Choroid plexus epithelial cell (primary cell): ENCODE measurements at places on chromosomes 3 and 15.

GRCh38 chr3:150429767-150430671, 21.9 kb downstream of the TSC22D2 start:
- no peak for DNase-seq

DNA sequence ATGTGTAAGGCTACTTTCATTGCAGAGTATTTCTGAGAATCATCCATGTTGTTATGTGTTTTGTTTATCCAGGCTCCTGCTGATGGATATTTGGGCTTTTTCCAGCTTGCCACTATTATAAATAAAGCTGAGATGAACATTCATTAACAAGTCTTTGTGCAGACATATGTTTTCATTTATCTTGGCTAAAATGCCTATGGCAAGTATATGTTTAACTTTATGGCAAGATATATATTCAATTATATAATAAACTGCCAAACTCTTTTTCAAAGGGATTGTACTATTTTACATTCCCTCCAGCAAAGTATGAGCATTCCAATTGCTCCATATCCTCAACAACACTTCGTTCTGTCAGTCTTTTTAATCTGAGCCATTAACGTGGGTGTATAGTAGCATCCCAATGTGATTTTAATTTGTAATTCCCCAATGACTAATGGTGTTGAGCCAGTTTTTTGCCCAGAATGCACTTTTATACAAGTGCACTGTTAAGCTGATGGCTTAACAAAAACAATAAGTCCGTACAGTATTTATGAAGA, 452.4 kb downstream of the SHQ1 start:
- no peak for DNase-seq

- no peak for DNase-seq
Observed at GRCh38 chr15:99435877-99436541, 129.8 kb upstream of the MEF2A start.

- DNase-seq, result peak; percentile 37
Observed at GRCh38 chr15:98651036-98651481, 2.7 kb downstream of the IGF1R start.

DNA sequence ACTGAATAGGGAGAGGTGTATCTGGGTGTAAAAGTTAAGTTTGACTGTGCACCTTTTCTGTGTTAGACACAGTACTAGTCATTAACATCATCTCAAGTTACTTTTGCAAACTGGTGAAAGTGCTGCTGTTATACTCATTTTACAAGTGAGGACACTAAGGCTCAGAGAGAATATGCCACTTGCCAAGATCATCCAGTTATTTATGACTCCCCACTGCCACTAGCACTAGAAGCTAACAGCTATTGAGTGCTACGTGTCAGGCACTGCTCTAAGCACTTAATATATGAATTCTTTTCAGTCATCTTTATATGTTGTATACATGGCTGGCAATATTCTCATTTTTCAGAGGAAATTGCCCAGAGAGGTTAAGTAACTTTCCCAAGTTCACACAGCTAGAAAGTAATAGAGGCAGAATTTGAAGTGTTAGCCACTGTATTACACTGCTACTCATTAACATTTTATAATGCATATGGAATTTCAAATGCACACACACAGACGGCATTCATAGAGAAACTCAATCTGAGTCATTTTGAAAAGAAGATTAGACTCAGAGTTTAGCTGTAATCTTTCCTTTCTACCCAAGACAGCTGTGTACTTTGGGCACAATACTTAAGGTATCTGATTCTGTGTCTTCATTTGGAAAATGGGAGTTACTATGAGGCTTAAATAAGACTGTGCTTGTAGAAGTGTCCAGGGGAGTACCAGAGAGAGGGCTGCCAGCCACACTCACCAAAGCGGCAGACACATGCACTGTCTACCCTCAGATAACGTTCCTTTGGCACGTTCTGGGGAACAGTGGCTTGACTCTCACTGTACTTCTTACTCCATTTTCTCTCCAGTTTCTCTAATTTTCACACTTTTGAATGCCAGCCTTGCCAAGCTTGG, 1.3 kb upstream of the MASP1 start:
- no peak for DNase-seq

DNA sequence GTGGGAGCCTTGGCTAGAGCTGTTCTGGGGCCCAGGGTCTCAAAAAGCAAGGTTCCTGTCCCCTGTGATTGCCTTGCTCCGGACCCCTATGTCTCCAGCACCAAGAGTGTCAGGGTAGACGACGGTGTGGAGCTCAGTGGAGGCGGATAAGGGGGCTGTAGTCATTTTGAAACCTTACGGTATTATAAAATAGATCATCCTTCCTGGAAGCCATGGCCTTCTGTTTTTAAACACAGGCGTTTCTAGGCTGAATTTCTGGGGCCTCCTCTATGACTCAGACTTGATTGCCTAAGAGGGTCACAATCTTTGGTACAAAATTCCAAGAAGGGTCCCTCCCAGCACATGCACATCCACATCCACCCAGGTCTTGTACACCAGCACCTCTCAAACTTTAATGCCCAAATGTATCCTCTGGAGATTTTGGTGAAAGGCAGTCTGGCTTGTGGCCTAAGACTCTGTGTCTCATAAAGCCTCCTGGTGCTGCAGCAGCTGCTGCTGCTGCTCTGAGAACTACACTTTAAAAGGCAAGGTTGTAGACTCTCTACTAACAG, 70.5 kb upstream of the XCR1 start:
- DNase-seq, result peak; percentile 82

- DNase-seq, result no peak
Observed at GRCh38 chr3:52022323-52023100, 26.8 kb upstream of the RPL29 start.

GRCh38 chr3:183554377-183554776, 1.1 kb downstream of the KLHL6 start:
- no peak for DNase-seq

DNA sequence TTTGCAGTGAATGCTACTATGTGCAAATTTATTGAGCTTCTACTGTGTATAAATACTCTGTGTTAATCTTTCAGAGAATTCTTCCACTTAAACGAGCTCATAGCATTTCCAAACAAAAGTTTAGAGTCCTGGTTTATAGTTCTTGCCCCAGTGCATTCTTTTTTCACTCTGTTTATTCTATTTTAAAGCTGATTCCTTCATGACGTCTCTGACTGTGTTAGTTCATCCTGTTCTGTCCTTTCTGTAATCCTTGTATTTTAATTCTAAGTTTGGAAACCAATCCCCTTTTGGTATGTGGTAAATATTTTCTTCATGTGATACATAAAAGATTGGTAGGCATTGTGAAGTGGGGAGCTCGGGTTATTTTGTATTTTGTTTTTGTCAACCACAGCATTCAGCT, 18.7 kb downstream of the P2RY14 start:
- no peak for DNase-seq

- DNase-seq, result no peak
Observed at GRCh38 chr15:31660816-31661215, 334.2 kb downstream of the KLF13 start.

GRCh38 chr3:186901135-186901734, 29.1 kb upstream of the ST6GAL1 start:
- DNase-seq, result peak; percentile 72
